Ascending aorta (tissue), 2 donors: ENCODE measurements at places on chromosomes 6 and 20.
A peak's percentile ranks its signal among the peaks of the same experiment; 100 is the strongest.

DNA sequence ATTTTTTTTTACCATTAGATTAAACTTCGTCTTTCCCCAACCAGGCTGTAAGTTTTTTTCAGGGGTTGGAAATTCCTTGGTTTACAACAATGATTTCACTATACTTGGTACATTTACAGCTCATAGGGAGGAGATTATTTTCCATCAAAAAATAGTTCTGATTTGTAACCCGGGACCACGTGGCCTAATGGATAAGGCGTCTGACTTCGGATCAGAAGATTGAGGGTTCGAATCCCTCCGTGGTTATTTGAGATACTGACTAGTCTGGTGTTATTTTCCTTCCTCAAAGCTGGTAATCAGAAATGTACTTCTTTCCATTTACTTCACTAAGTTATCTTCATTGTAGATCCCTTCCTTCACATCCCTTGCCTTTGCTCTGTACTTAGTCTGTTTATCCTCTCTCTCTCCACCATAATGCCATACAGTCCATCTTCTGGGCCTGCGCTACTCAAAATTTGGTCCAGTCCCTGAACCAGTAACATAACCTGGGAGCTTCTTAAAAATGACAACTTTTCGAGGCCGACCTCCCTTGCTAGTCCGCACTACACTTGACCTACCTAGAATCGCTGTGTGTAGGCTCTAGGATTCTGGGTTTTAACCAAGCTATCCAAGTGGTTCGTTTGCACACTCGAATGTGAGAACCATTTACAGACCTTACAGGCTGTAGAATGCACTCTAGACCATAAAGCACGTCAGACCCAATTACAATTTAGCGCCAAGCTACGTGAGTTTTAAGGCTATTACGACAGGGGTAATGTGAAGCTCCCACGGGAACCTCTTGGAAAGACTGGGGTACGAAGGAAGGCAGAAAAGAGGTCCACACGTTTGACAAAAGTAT, 42.1 kb upstream of the BTN3A2 start:
- DNase-seq: no peak

GRCh38 chr6:38567436-38567835, 72.3 kb downstream of the BTBD9 start:
- peak; percentile 64 for DNase-seq

- no peak for DNase-seq
Observed at GRCh38 chr20:59374261-59374660, 73.8 kb downstream of the EDN3 start.

DNA sequence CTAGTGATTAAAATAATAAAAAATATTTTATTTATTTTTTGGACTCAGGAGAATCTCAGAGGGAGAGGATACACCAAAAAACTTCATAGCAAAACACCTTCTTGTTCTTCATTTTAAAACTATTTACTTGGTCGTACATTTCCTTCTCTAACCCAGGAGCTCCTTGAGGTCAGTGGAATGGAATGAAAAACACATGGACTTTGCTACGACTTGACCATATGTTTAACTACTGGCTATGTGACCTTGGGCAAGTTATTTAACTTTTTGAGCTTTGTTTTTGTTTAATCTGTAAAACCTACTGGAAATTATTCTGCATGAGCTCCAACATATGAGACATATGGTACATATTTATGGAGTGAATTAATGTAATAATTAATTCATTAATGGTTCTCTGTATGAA, 1005.5 kb upstream of the CITED2 start:
- DNase-seq: no peak

DNA sequence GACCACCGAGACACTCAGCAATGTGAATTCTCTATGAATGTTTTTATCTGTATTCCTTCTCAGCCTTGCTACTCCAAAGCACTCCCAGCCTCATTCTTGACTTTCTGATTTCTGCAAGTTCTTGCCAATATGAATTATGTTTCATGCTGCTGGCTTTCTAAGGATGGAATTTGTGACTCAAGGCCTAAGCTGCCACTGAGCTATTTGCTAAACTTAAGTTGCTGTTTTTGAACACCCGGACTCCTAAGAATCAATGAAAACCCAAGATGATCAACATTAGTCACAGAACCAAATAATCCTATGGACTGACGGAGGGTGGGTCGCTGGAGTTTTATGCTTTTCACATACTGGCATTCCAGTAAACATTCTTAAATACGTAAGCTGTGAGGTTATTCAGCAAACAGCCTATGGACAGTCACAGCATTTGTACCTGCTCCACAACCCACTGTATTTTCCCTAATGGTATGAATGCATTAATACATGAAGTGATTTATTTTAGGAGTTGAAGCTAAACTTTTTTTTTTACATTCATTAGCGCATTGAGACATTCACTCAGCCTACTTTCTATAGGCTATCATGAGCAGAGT, 8.2 kb upstream of the PXDC1 start:
- peak; percentile 71 for DNase-seq

- no peak for DNase-seq
Observed at GRCh38 chr20:46624946-46625345, 26.3 kb downstream of the SLC13A3 start.

DNA sequence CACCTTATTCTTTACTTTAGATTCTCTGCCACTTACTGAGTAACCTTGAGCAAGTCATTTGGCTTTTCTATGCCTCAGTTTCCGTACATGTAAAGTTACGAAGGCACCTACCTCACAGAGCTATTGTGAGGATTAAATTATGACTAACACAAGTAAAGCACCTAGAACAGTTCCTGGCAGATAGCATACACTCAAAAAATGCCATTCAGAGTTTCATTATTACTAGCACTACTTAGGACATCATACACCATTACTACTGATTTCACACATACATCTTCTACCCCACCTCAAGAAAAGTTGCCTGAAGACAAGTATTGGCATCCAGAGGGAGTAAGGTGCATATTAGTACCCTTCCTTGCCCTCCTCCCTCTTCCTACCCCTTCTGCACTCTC, 107.8 kb downstream of the OGFRL1 start:
- DNase-seq: no peak

GRCh38 chr20:33083544-33084340, 4.3 kb downstream of the BPIFB4 start:
- no peak for DNase-seq

DNA sequence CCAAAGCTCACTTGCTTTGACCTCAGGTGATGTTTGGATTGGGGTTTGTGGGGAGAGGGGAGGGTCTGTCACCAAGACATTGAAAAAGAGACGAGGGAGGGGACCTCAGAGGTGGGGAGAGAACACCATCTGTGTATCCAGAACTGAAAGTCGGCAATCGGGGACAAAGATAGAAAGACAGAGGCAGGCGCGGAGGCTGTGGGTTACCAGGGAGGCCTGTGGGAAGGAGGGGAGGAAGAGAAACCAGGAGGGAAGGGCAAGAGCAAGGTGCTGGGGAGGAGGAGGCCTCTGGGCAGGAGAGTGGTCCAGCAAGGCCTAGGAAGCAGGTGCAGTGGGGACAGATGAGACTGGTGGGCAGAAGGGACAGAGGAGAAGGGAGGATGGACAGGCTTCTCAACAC, 211.2 kb downstream of the CDC5L start:
- DNase-seq: no peak

- DNase-seq: no peak
Observed at GRCh38 chr6:4794140-4794707, 18.0 kb downstream of the CDYL start.

- no peak for DNase-seq
Observed at GRCh38 chr6:88983532-88983931, 20.1 kb upstream of the RNGTT start.

- no peak for DNase-seq
Observed at GRCh38 chr20:15976047-15976736, 597.1 kb downstream of the KIF16B start.

GRCh38 chr20:42368910-42369309, 750.7 kb upstream of the CHD6 start:
- DNase-seq: no peak

DNA sequence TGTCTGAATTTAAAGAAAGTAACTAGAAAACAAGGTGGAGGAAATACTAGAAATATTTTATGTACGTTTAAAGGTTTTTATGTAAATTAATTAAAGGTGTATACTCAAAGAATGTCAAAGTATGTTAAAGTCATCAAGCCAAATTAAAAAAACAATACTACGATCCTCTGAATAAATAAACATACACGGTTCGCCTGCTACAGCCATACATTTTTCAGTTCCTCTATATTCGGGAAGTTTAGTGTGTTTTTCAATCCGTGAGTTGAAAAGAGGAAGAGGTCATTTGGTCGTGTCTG, 626 bp downstream of the STX7 start:
- no peak for DNase-seq

GRCh38 chr6:111802015-111802414, 71.2 kb downstream of the FYN start:
- no peak for DNase-seq

- DNase-seq: no peak
Observed at GRCh38 chr6:99246602-99247001, 102.9 kb downstream of the FAXC start.

DNA sequence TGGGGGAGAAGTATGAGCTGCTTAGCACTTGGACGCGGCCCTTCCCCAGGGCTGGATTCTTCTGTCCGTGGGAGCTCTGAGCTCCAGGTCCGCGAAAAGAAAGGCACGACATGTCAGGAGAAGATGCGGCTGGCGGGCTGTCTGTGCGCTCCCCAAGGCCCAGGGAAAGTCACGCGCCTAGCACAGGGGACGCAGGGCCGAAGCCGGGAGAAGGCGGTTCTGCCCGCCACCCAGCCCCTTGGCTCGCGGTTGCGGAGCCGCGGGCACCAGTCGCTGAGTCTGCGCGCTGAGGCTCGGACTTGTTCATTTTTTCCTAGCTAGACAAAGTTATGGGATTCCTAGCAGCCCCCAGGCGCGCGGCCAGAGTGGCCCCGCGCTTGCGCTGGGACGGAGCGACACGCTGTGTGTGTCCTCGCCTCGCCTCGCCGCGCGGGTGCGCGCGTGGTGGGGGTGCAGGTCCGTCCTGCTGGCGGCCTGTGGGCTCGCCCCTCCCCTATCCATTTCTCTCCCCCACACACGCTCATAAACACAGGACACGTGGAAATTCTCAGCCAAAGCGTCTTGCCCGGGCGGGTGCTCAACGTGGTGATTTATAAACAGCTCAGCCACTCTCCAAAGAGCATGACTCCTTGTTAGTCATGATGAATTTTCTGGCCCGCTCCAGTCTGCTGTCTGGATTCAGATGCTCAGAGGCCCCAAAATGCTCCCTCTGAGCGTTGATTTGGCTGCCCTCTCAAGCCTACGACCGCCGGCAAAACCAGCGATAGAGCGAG, 1.9 kb upstream of the POU3F2 start:
- no peak for DNase-seq
